ENCODE measurements at places on chromosomes 13 and 19.

DNA sequence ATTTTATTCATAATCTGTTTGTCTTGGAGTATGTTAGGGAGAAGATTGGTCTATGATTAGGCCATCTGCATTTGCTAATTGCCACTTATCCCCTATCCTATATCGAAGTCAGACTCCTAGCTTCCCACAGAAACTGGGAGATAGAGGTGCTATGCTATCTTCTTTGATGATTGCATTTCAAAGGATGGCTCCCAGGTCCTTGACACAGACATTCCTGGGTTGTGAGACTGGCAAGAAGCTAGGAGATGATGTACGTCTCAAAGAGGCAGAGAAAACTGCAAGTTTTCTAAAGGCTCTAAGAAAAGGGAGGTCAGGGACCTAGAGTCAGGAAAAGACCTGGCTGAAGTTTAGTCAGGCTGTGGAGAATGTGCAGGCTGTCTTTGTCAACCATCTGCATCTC lies 1251.9 kb downstream of the PCDH17 start:
- no peak for DNase-seq

GRCh38 chr13:41354416-41354815 lies 43.3 kb downstream of the NAA16 start:
- no peak for DNase-seq

DNA sequence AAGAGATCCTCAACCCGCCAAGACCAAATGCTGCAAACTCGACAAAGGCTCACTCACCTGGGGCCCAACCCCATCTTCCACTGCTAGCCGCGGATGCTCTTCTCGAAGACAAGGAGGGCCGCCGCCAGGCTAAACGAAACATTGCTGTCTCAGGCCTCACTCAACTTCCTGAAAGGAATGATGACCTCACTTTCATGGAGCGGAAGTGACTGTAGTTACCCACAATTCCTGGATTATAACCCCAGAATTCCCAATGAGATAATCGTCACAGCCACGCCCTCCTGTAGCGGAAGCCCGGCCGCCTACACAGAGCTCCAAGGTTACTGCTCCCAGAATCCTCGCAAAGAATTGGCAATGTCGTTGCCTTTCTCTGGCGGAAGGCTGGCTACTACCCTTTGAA lies 10.5 kb upstream of the ZNF112 start:
- no peak for DNase-seq

DNA sequence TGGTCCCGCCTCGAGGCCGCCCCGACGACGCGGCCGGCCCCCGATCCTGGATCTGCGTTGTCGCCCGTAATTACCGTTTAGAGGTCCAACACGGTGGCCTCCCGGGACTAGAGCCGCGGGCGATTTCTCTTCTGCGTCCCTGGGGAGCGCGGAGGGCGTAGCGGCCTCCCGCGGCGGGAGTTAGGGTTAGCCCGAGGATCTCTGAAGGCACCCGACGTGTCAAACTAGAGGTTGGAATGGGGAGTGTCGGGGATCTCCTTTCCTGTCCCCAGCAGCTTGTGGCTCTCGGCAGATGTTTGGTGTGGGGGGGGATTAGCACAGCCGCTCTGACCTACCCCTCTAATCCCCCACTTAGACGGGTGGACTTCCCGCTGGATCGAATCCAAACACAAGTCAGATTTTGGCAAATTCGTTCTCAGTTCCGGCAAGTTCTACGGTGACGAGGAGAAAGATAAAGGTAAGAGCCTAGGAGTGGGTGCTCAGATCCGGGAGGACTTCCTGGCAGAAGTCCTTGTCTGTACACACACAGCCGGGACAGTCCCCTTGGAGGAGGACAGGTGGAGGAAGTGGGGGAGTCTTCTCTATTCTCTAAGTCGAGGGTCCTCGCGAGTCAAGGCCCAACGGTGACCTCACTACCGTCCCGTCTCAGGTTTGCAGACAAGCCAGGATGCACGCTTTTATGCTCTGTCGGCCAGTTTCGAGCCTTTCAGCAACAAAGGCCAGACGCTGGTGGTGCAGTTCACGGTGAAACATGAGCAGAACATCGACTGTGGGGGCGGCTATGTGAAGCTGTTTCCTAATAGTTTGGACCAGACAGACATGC lies 581 bp downstream of the CALR start:
- no peak for DNase-seq

DNA sequence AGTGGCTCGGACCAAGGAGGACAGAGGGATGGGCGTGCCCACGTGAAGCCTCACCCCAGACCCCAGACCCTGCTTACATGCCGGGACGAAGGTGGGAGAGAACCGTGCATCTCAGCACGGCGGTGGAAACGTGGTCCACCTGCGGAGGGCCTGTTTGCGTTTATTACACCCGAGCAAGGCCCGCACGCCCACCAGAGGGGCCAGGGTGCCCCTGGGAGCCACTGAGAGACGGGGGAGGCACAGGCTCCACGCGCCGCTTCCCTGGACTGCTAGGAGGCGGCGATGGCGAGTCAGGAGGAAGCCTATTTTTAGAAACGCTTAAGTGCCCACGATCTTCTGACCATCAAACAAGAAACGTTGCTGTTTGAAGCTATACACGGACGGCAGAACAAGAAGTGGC lies 80.7 kb downstream of the ATP11A start:
- DNase-seq = no peak

DNA sequence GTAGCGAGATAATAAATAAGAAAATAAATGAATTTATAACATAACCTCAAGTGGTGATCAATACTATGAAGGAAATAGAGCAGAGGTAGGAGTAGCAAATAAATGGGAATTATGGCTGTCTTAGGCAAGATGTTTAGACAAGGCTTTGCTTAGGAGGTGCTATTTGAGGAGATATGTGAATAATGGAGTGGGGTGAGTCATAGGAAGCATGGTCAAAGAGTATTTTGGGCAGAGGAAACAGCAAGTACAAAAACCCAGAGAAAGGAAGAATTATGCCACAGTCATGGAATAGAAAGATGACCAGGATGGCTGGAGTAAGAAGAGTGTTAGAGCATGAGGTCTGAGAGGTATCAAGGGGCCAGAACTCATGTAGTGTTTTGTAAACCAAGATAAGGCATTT lies 33.6 kb upstream of the LPAR6 start:
- DNase-seq = no peak

- DNase-seq = no peak
Measured at GRCh38 chr19:17242431-17243208, 3.1 kb downstream of the NR2F6 start.

- DNase-seq = no peak
Measured at GRCh38 chr13:33707449-33707848, 110.5 kb upstream of the RFC3 start.
